ENCODE measurements at places on chromosomes 2 and 18. TPM values are rescaled to one million over a fixed set of nuclear protein-coding genes. Genes with fewer than 3 reads are reported as not detected.

- peak overlapping the region; percentile 10 for H3K27ac ChIP-seq
- peaks cover 23% of the 10 kb centered on the region for H3K4me1 ChIP-seq
- H3K27me3 ChIP-seq, result peaks cover 3% of the 10 kb centered on the region
- H3K36me3 ChIP-seq, result no peaks in the 10 kb centered on the region
- H3K4me3 ChIP-seq, result no peak overlapping the region
- DNase-seq, result peak; percentile 60
Measured at GRCh38 chr2:20378891-20379519, 28.4 kb upstream of the PUM2 start.

DNA sequence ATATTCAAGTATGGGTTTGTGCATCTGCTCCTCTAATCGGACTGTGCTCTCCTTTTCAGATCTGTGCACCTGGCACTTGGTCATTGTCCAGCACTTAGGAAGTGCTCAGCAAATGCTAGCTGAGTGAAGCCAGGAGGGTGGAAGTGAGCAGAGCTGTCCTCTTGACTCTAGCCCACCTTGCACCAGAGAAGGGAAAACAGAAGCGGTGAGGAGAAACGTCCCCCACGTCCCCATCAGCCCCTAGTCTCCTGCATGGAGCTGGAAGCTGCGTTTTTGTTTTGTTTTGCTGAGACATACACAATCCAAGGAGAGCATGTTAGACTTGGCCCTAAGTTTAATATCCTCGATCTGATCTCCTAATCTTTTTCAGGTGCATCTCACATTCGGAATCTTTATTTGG, 73.6 kb downstream of the EN1 start:
- no peak overlapping the region for H3K27ac ChIP-seq
- H3K4me1 ChIP-seq, result peaks cover 7% of the 10 kb centered on the region
- no peak overlapping the region for H3K4me3 ChIP-seq
- peaks cover 71% of the 10 kb centered on the region for H3K27me3 ChIP-seq
- no peaks in the 10 kb centered on the region for H3K36me3 ChIP-seq

The LAMA3 gene
- 0.35 TPM for total RNA-seq

The TSPYL6 gene
- not detected for total RNA-seq

The SLC19A3 gene
- total RNA-seq, result 0.54 TPM

All from neural crest cell (in vitro differentiated cells).